ENCODE measurements at places on chromosomes 4 and X.

DNA sequence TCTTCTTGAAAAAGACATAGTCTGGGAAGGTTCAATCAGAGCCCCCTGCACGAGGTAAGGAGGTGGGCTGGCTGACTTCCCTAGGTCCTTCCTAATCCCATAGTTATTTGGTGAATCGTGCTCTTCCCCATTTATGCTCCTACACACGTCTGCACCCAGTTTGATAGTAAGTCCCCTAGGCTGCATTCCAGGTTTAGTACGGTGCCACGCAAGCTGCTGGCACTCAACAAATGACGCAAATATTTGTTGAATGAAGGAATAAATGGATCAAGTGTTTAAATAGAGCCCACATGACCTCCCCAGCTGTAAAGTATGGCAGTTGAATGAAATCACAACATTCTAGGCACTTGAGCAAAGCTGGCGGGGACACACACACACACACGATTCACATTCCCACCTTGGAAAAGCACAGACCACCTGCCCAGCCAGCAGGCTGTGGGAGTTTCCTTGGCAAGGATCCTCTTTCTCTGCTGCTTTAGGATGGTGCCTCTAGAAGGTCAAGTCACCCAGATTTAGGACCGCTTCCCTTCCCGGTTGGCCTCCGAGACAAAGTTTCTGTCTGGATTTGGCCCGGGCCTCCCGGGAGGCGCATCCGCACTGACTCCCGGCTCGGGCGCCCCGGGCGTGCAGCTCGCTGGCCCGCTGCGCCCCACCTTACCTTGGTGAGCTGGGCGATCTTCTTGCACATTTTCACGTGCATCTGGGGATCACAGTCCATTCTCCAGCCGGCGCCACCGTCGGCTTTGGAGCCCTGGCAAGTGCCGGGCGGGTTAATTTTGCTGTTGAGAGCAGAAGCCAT, 721 bp downstream of the FAM184B start:
- DNase-seq, result no peak

- peak; percentile 81 for DNase-seq
Observed at GRCh38 chr4:20251796-20252655, at the start of gene SLIT2. Gene SLIT2 (plus strand): TSS chr4:20251905. CDS start chr4:20253816, 1,911 bp downstream.

GRCh38 chr4:147012059-147012707, 66.5 kb upstream of the TTC29 start:
- no peak for DNase-seq

GRCh38 chr4:110195561-110196205, 2.7 kb downstream of the ELOVL6 start:
- DNase-seq, result no peak

GRCh38 chr4:82706349-82707000, 92.1 kb downstream of the SCD5 start:
- DNase-seq, result no peak

DNA sequence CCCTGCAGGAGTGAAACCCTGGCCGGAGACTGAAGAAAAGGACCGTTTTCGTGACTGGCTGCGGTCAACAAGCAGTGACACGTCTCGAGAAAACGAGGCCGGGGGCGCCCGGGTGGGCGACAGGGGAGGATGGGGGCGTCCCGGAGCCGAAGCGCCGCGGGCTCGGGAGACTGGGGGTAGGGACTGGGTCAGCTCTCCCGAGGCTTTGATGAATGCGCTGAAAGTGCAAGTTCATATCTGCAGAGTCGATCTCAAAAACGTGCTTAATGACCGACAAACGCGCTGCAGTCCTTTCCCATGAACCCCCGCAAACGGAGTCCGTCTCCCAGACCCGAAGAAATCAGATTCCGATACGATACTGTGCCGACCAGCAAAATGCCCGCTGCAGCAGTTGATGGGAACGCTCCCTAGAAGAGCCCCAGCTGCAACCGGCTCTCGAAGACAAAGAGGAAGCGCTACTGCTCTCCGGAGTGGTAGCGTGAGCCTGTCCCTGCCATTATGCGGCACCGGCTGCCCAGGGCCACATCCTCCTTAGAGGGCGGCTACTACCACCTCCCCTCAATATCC, 806 bp upstream of the CD99L2 start:
- DNase-seq, result no peak

DNA sequence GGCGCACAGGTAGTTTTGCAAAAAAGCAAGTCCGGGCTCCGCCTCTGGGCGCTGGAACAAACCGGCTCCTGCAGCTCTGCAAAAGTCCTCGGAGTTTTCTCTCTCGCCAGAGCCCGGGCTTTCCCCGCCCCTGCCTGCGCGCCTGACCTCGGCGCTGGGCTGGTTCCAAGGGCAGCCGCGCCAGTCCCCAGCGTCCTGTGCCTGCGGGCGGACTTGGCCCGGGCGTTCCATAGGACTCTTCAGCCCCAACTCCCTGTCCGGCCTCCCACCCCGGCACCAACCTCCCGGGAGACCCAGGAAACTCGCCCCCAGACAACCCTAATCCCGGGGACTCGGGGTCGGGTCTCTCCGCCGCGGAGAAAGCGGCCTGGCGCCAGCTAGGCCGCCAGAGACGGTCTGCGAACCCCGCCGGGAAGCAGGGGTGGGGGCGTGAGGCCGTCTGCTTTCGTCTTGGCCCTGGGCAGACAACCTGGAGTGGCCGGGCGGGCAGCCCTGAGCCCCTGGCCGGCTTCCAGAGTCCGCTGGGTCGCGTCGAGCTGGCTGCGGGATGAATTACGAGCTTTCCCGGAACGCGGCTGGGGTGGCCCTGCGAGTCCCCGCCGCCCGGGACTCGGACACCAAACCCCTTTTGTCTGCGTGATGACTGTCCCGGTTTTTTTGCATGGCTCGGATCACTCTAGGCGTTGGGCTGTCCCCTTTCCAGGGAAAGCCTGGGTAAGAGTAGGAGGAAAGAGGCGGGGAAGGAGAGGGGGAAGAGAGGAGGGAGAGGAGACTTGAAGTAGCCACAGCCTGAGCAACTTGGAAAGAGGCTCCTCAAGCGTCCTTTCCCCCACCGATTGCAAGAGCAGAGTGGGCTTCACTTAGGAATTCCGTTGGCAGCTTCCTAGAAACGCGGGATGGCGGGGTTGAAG, 916 bp downstream of the MXRA5 start:
- no peak for DNase-seq

GRCh38 chr4:2036866-2037265, 22.3 kb upstream of the NAT8L start:
- no peak for DNase-seq

DNA sequence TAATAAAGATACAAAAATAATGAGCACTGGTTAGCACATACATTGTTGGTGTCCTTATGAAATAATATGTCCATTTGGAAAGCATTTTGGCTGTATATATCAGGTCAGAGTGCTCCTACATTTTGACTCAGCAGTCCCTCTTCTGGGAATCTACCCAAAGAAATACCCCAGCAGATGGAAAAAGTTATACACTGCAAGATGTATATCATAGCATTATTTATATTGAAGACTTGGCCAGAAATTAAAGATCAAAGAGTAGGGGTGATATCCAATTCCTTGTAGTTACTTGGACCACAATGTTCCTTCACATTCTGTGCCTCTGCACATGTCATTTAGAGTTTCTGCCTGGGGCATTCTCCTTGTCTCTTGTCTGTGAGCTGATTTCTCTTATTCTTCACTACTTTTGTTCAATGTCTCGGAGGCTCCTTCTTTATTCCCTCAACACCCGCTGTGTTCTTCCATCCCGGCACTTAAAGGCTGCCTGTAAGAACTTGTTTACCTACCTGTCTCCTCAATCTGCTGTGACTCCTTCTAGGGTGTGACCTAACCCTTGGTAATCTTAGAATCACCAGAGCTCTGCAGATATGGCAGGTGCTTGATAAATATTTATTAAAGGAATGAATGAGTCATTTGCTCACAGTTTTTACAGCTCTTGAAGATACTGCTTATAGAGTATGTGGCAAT, 3.1 kb upstream of the TSPAN5 start:
- no peak for DNase-seq

- no peak for DNase-seq
Observed at GRCh38 chr4:26322346-26322745, 1.5 kb downstream of the RBPJ start.

GRCh38 chrX:114134465-114134864, 449.4 kb upstream of the HTR2C start:
- no peak for DNase-seq

- no peak for DNase-seq
Observed at GRCh38 chr4:111143510-111143909, 520.6 kb upstream of the PITX2 start.

All from fibroblast of skin of left quadriceps (primary cell).